ENCODE measurements at places on chromosomes 1 and 21.

- DNase-seq, result no peak
These were observed 19.0 kb upstream of the POGZ start for GRCh38 chr1:151478140-151478812.

DNA sequence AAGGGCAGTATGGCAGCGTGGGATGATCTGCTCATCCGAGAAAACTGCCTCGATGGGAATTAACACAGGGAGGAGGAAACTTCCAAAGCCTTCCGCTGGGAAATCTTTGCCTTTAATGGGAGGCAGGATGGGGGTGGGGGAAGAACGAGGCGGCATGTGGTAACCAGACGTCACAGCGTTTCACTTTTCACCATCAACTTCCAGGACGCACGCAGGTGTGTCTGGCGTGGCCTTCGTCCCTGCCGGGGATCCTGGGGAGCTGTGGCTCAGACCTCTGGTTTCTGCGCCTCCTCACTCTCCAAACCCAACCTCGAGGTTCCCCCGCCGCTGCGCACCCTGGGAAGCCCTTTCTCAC is 282 bp downstream of the RSPH1 start:
- DNase-seq, result peak; percentile 24

- no peak for DNase-seq
These were observed 251.4 kb downstream of the FAM72C start for GRCh38 chr1:143720087-143721023.

DNA sequence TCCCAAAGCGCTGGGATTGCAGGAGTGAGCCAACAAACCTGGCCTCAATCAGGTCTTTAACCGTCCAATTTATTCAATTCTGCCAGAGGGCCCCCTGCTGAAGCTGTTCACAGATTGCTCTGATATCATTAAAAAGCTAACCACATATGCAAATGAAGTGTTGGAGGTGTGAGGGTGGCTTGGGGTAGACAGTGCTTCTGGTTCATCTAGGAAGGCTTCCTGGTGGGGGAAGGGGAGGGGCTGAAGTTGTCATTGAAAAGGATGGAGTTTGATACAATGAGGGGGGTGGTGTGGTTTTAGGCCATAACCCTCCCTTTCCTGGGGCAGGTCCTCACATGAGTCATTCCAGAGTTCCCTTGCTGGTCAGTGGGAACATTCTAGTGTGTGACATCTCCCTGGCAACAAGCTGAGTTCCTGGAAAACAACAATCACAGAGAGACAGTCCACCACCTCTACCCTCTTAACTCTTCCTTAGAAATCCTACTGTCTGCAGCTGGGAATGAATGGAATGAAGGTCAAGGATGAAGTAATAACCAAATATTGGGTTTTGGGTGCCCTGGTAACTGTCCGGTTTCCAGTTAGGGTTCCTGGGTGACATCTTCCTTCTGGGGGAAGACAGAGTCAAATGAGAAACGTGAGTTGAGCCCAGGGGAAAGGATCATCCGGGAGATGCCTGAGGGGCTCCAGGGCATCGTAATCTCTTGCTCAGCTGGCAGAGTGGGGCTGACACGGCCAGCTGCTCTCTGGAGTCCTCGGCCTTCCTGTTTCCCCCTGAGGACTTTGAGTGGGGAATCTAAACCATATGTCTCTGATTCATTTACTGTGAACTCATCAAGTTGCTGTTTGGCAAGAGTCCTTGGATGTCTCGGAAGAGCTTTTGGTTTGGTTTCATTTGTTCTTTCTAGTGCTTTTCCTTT is 32.2 kb downstream of the BATF3 start:
- DNase-seq, result peak; percentile 39

DNA sequence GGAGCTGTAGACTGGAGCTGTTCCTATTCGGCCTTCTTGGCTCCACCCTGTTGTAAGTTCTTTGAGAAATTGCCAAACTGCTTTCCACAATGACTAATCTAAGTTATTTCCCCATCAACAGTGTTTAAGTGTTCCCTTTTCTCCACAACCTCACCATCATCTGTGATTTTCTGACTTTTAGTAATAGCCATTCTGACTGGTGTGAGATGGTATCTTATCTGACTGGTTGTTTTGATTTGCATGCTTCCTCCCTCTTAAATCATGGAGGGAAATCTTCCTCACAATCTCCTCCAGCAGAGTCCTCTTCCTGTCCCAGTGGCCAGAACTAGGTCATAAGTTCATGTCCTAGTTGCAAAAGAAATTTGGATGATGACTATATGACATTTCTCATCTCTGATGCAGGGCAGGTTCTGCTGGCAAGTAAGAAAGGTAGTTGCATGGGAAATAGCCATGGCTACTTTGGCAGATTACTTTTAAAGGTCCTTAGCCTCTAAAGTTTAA is 294.0 kb downstream of the LRRC40 start:
- peak; percentile 4 for DNase-seq

GRCh38 chr1:47875036-47875435 is 122.1 kb downstream of the TRABD2B start:
- DNase-seq, result no peak

GRCh38 chr1:34831721-34832246 is 27.8 kb downstream of the SMIM12 start:
- no peak for DNase-seq

- DNase-seq, result peak; percentile 3
These were observed 81.0 kb upstream of the PLD5 start for GRCh38 chr1:242605521-242605920.

- no peak for DNase-seq
These were observed 32.8 kb downstream of the ABCG1 start for GRCh38 chr21:42251654-42252324.

GRCh38 chr1:173866413-173867115 is 1.2 kb downstream of the GAS5 start:
- DNase-seq, result no peak

- DNase-seq, result no peak
These were observed 25.6 kb downstream of the NR5A2 start for GRCh38 chr1:200053091-200053490.

- no peak for DNase-seq
These were observed 178.8 kb upstream of the VAMP3 start for GRCh38 chr1:7592120-7592798.
